Fibroblast of the aortic adventitia (primary cell): ENCODE measurements at places on chromosomes 11 and 22.

- DNase-seq, result no peak
Measured at GRCh38 chr22:25386538-25386884, 167.1 kb downstream of the CRYBB2 start.

GRCh38 chr22:18975434-18976196, 39.5 kb upstream of the PRODH start:
- DNase-seq, result no peak

DNA sequence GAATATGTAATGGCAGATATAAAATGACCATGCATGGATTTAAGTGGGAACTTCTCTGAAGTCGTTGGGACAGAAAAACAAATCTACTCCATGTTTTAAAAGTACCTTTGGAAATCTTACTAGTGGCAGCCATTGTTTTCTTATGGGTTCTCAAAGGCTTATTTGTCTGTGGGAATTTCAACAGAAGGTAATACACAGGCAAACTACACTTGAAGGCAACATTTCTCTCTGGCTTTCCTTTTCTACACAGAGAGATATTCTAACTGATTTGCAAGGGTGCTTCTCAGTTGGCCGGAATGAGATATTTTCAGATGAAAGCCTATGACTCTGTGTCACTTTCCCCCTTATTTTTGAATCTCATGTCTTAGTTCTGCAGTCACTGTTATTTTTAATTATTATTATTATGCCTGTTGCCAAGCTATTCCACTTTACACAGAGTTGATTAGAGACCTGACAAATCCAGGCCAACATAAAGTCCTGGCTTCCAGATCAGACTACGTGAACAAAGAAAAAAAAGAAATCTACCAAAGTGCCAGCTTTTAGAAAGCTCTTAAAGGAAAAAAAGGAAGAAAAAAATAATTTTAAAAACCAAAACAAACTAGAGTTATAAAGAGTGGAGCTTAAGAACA, 18.9 kb upstream of the PSMA1 start:
- no peak for DNase-seq

GRCh38 chr22:46802608-46803027, 40.2 kb downstream of the TBC1D22A start:
- no peak for DNase-seq

DNA sequence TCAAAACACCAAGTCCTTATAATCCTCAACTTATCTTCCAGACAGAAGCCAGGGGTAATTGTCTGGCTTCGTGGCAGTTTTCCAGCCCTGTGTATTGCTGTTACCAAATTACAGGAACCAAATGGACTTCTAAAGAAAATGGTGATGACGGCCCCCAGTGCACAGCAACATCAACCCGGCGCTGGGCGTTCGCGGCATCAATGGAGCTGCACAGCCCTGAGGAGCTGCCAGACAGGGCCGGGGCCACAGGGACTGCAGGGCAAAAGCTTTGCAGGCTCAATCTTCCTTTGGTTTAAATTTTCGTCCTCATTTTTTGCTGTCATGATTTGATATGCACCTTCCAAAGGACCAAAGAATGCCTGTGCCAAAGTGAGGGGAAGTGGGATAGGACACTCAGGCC, 292.5 kb downstream of the BRD1 start:
- DNase-seq, result no peak

DNA sequence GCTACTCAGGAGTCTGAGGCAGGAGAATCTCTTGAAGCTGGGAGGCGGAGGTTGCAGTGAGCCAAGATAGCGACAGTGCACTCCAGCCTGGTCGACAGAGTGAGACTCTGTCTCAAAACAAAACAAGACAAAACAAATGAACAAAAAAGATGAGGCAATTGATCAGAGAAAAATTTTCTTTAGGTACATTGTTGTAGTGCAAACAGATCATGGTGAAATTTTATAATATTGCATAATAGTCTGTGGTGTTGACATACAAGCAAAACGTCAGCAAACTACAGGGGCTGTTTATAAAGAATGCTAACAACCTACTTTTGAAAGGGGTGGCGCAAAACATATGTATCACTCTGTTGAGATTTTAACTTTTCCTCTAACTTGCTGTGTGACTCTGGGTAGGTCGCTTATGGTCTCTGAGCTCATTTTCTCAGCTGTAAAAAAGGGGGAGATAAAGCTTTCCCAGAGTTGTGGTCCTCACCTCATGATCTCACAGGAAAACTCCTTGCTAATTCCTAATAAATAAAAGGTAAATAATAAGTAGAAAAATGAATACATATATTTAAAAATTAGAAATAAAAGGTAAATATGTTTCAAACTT, 64.8 kb upstream of the NUP160 start:
- no peak for DNase-seq

DNA sequence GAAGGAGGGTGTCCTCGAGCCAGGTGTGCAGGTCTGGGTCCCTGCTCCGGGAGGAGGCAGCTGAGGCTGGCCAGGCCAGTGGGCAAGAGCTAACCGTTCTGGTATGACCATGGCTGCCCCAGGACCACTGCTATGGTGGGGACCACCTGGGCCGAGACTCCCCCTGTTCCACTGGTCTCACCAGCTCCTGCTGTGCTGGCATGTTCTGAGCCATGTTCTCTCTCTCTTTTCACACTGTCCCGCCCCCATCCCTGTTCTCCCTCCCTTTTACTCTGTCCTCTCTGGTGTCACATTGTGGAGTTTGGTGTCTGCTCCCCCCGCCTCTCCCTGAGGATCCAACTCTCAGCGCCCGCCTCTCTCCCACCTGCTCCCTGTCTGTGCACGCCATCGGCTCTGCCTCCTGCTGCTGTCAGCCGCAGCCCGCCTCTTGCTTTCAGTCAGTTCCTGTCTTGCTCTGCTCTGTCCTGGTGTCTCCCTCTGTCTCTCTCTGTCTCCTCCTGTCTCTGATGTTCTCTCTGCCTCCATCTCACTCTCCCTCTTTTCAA, 66.4 kb downstream of the LRRC32 start:
- no peak for DNase-seq

- peak; percentile 61 for DNase-seq
Measured at GRCh38 chr22:27578937-27579617, 222.5 kb downstream of the MN1 start.

GRCh38 chr11:61083601-61084147, 18.6 kb upstream of the CD5 start:
- no peak for DNase-seq

GRCh38 chr22:40620464-40621046, 16.0 kb downstream of the MRTFA start:
- DNase-seq, result peak; percentile 30

DNA sequence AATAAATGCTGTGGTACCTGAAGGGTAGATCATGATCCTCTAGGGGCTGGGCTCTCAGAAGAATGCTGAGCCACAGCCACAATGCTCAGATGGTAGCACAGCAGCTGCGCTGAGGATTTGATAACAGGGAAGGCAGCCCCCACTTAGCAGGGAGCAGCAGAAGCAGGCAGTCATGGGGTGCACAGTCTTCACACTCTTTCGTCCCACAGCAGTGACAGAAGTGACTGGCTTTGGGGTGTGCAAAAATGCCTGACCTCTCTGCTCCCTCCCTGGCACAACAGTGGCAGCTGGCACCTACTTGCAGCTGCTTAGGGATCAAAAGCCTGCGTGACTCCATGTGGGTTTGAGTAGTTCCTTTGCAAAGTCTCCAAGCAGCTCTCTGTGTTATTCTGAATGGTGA, 1349.8 kb upstream of the RAG2 start:
- DNase-seq, result no peak

DNA sequence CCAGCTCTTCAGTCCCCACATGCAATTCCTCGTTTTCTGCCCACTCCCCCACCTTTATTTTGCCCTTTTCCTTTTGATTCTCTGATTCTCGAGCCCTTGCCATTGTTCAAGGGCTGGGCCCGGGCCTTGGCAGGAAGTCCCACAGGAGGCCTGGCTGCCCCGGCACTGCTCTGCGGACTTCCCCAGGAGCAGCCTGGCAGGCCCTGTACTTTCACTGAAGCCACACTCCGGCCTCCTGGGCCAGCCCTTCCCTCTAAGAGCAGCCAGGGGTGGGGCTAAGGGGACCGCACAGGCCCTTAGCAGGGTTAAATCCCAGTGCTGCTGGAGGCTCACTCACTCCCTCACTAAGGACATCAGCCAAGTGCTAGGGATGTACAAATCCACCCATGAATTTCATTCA, 4.1 kb downstream of the LRRC32 start:
- DNase-seq, result peak; percentile 56

DNA sequence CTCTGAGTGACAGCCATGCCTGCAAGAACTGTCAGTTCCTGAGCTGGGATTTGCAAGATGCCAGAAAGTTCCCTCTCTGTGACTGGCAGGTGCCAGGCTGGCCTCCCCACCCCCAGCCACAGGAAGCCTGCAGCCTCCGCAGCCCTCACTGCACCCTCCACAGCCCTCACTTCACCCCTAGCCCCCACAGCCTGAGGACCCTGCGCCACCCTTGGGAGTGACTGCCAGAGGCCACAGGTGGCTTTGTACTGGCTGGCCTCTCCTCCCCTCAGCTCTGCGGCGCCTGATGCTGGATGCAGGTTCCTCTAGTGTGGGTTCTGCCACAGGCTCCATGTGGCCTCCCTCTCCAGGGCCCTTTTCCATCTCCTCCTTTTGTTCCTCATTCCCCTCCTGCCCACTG, 28.7 kb downstream of the MPPED1 start:
- DNase-seq, result no peak

DNA sequence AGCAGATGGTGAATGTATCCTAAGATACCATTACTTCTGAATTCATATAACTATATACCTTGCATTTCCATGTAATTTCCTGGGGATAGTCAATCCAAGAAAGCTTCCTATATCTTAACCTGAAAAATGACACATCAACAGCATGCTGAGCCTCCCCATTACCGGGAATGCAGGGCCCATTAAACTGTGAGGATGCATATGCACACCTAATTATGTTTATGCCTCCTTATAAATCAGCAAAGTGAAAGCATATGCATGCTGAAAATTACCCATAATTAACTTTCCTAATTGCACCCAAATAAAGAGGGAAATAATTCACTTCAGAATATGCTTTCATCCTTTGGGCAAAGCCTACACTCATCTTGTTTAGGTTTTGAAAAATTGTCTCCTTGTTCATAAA, 663.0 kb downstream of the KCNA4 start:
- no peak for DNase-seq

DNA sequence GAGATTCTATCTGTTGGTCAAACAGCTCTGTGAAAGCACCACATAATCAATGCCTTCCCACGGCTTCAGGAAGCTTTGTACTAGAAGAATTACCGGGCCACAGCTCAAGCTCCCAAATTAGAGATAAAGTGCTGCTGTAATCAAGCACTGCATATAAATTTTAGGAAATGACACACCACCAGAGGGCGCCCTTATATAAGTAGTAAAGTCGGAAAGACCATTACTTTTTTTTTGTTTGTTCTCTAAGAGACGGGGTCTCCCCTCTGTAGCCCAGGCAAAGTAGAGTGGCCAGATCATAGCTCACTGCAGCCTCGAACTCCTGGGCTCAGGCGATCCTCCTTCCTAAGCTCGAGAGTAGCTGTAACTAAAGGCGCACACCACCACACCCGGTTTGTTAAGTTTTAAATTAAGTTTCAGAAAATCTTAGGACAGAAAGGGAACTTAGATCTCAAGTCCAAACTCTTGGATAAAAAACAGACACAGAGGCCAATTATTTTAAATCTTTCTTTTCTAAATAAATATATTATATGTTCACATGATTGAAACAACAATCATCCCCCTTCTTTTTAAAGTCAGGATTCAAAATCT, 32.6 kb downstream of the PRCP start:
- DNase-seq, result peak; percentile 89

GRCh38 chr11:72245263-72245816, 1.4 kb upstream of the PHOX2A start:
- DNase-seq, result no peak

GRCh38 chr22:31895411-31896123, 48.8 kb upstream of the YWHAH start:
- DNase-seq, result peak; percentile 25

DNA sequence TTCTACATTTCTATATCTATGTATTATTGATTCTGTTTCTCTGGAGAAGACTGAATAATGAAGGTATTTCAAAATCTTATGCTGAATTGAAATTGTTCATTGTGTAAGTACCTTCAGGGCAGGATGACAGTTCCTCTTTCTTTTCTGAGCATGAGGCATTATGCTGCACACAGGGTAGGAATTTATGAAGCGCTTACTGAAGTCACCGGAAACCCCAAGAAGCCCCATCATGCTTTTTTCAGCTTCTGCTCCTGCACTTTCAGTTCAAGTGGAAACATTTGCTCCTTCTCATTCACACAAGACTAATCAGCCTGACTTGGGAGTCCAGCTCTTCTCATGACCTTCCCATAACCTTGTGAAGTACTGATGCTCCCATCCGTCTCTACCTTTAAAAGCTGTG, 314.7 kb upstream of the SORL1-AS1 start:
- DNase-seq, result peak; percentile 10

GRCh38 chr11:30017445-30017895, 640 bp upstream of the KCNA4 start:
- DNase-seq, result no peak

GRCh38 chr11:63985812-63986155, 454 bp upstream of the OTUB1 start:
- no peak for DNase-seq

GRCh38 chr22:39932918-39933649, 27.1 kb upstream of the TMA7B start:
- DNase-seq, result peak; percentile 7

- peak; percentile 55 for DNase-seq
Measured at GRCh38 chr11:108754901-108755625, 90.2 kb downstream of the DDX10 start.

GRCh38 chr11:70001246-70001645, 76.9 kb upstream of the ANO1 start:
- DNase-seq, result no peak

- no peak for DNase-seq
Measured at GRCh38 chr22:46731246-46732040, 6.6 kb downstream of the CERK start.

GRCh38 chr22:22988785-22989184, 81.5 kb upstream of the GNAZ start:
- DNase-seq, result no peak

GRCh38 chr11:30245621-30246020, 14.8 kb downstream of the FSHB start:
- no peak for DNase-seq

GRCh38 chr22:50526108-50526833, 873 bp upstream of the SCO2 start:
- peak; percentile 64 for DNase-seq

GRCh38 chr11:134517621-134518293, 105.7 kb upstream of the B3GAT1 start:
- DNase-seq, result no peak

DNA sequence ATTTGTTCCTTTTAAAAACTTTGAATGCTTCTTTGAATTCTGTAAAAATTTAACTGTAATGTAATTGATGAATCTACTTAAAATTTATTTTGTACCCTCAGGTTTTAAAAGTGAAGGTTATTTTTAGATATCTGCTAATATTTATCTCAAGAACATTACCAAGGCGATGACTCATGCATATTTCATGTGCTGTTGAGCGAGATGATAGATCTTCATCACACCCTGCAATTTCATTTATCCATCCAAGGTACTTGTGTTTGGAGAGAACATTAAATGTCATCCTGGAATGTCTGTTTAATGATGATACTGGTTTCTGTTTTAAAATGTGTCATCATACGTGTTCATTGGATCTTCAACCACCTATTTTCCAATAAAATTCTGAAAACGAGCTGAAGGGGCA, 6.7 kb upstream of the OOSP4A start:
- DNase-seq, result no peak
